ENCODE measurements at places on chromosomes 11 and 22. TPM values are rescaled to one million over a fixed set of nuclear protein-coding genes. Genes with fewer than 3 reads are reported as not detected.
A peak's percentile ranks its signal among the peaks of the same experiment; 100 is the strongest.

DNA sequence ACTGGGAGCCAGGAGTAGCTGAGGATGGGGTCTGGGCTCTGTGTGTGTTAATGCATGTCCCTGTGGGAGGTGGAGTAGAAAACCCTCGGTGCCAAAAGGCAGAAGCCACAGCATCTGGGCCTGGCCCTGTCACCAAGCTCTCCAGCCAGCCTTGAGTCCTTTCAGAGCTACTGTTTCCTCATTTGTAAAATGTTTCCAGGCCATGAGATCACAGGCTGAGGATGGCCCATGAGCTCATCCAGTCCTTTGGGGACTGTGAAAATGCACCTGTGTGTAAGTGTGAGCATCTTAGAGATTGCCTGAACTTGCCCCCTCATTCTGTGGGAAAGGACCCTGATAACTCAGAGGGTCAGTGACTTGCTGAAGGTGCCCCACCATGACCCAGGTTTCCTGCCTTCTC lies 9.1 kb downstream of the ANKK1 start:
- no peak overlapping the region for H3K27ac ChIP-seq
- H3K36me3 ChIP-seq = no peaks in the 10 kb centered on the region
- H3K4me3 ChIP-seq = no peak overlapping the region

DNA sequence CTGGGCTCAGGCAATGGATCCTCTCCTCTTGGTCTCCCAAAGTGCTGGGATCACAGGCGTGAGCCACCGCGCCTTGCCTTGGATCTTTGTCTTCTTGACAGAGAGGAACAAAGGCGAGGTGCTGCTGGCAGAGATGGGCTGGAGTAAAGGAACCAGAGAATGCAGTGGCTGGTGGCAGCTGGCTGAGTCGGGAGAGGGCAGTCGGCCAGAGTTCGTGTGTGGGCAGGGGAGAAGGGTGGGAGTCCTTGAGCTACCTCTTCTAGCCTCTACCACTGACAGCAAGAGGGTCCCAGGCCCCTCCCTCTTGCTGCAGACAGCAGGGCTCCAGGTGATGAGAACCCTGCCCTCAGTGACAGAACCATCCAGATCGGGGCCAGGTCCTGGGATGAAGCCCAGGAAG lies 86.2 kb upstream of the LINC01488 start:
- no peak for DNase-seq
- no peak overlapping the region for H3K27ac ChIP-seq
- no peak overlapping the region for H3K4me3 ChIP-seq
- no peaks in the 10 kb centered on the region for H3K36me3 ChIP-seq

DNA sequence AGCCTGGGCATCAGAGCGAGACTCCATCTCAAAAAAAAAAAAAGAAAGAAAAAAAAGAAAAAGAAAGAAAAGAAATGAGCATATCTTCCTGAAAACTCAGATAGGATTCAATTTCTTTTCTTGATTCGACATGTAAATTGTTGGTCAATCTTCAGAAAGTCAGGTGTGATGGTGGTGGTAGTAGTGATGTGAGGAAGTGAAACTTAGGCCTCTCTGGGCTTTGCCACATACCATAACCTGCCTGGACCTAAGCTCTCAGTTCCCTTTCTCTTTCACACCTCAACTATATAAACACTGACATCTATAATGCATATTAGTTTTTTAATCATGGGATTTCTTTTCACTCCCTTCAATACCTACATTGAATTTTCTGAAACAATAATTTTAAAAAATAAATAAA lies 98.0 kb upstream of the TBCEL start:
- H3K27ac ChIP-seq = no peak overlapping the region
- no peaks in the 10 kb centered on the region for H3K36me3 ChIP-seq

GRCh38 chr11:18111005-18111404 lies 5.1 kb upstream of the SAAL1 start:
- H3K4me3 ChIP-seq = no peak overlapping the region
- peaks cover 48% of the 10 kb centered on the region for H3K27me3 ChIP-seq
- no peaks in the 10 kb centered on the region for H3K36me3 ChIP-seq
- no peak for DNase-seq
- H3K27ac ChIP-seq = no peak overlapping the region

- no peaks in the 10 kb centered on the region for H3K4me1 ChIP-seq
- no peaks in the 10 kb centered on the region for H3K27me3 ChIP-seq
- H3K36me3 ChIP-seq = peaks cover 57% of the 10 kb centered on the region
Observed at GRCh38 chr22:41247703-41248102, 7.0 kb upstream of the CHADL start.

DNA sequence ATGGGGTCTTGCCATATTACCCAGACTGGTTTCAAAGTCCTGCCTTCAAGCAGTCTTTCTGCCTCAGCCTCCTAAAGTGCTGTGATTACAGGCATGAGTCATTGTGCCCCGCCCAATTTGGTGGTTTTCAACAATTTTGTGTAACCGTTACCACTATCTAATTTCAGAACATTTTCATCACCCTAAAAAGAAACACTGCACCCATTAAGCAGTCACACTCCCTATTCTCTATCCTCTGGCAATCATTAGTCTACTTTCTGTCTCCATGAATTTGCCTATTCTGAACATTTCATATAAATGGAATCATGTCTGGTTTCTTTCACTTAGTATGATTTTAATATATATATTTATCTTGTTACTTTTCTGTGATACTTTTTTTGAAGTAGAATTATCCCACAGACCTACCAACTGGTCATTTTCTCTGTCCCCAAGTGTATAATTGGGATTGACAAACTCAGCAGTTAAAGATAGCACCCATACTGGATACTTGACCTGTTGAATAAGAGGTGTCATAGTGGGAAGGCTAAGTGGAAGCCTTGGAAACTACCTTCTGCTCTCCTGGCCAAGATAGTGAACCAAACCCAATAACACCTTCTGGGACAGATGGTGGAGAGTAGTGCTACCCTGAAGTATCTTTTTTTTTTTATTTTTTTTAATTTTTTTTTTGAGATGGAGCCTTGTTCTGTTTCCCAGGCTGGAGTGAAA lies 64.8 kb downstream of the STIM1 start:
- H3K36me3 ChIP-seq = no peaks in the 10 kb centered on the region
- H3K27ac ChIP-seq = peak overlapping the region; percentile 69
- peaks cover 7% of the 10 kb centered on the region for H3K4me1 ChIP-seq
- peak overlapping the region; percentile 34 for H3K4me3 ChIP-seq

- H3K27me3 ChIP-seq = no peaks in the 10 kb centered on the region
- DNase-seq = peak; percentile 13
- peaks cover 10% of the 10 kb centered on the region for H3K4me1 ChIP-seq
- H3K36me3 ChIP-seq = no peaks in the 10 kb centered on the region
- H3K27ac ChIP-seq = no peak overlapping the region
Observed at GRCh38 chr11:93525601-93526345, 17.4 kb downstream of the SMCO4 start.

DNA sequence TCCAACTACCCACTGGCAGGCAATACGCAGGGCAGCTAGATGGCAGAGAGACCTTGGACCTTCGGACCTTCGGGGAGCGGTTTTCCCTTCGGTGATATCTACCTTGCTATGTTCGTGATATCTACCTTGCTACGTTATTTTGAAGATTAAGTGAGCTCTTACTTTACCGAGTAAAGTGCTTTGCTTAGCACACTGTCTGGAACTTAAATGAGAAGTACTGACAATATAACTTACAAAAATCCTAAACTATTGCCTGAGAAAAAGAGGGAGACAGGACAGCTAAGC lies 1.0 kb upstream of the PRDM10 start:
- no peaks in the 10 kb centered on the region for H3K27me3 ChIP-seq
- H3K36me3 ChIP-seq = no peaks in the 10 kb centered on the region
- peak overlapping the region; percentile 97 for H3K4me3 ChIP-seq
- H3K27ac ChIP-seq = peak overlapping the region; percentile 100

Gene TRIM6
- total RNA-seq = 0.75 TPM

Gene SUSD2
- total RNA-seq = 13.3 TPM

GRCh38 chr11:65468874-65469333 lies 29.9 kb upstream of the MALAT1 start:
- H3K27me3 ChIP-seq = no peaks in the 10 kb centered on the region
- peaks cover 15% of the 10 kb centered on the region for H3K4me1 ChIP-seq
- peaks cover 5% of the 10 kb centered on the region for H3K36me3 ChIP-seq

- H3K4me3 ChIP-seq = no peak overlapping the region
- no peaks in the 10 kb centered on the region for H3K27me3 ChIP-seq
- no peak overlapping the region for H3K27ac ChIP-seq
Observed at GRCh38 chr22:49657275-49657973, 170.2 kb downstream of the BRD1 start.
